ENCODE measurements at places on chromosomes 7 and 10.

DNA sequence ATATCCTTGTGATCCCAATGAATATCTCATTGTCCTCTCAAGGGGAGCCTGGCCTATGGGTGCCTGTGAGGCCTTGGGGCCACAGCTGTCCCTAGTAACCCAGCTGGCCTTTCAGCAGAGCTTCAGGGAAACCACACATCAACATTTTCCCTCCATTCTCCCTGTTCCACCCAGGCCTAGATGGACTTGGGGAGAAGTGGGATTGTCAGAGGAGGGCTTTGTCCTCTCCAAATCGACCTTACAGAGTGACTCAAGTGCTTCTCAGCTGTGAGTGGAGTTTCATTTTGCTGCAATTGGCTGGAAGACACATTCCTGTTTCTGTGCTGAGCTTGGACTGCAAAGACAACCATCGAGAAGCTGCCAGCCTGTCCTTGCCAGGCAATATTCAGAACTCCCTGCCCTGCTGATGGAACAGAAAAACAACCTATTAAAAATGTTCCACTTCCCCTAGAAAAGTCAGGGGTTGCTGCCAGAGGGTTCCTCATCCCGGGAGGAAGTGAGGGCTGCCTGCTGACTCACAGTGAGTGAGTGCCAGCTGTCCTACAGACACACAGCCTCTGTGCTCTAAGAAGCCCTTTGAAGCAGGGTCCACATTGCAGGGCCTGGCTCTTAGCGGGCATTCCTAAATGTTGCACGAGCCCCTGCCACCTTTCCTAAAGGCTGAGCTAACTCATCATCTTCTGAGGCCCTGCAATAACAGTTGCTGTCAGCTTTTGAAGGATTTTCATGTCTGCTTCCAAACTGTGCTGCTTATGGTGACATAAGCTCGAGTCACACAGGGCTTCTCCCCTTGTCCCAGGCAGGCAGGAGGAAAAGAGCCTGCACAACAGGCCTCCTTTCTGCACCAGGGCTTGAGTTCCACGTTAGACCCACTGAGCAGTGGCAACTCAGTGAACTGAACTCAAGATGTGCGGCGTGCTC lies 20.5 kb downstream of the STRA8 start:
- no peak for DNase-seq

DNA sequence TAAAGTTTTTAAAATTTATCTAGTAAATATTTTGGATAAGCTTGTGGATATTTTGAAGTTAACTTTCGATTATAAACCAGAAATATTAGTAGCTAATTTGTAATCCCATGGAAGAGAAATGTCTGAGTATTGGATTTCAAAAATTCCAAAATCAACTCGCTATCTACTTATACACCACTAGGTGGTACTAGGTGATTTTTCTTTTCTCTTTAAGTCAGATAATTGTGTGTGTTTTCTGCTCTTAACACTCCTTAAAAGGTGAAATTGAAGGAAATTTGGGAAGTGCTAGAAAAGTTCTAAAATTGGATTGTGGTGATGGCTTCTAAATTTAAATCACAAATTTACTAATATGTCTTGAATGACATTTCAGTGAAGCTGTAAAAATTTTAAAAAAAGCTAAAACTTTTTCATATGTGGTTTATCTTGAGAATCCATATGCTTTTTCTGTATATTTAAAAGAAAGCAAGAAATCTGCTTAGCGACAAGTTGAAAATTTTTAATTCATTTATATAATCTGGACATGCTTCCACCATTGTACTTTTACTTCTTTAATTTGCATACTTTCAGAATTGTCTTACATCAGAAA lies 90.2 kb downstream of the IPMK start:
- DNase-seq = no peak

- no peak for DNase-seq
Measured at GRCh38 chr10:61140765-61141392, 196.9 kb upstream of the RHOBTB1 start.

DNA sequence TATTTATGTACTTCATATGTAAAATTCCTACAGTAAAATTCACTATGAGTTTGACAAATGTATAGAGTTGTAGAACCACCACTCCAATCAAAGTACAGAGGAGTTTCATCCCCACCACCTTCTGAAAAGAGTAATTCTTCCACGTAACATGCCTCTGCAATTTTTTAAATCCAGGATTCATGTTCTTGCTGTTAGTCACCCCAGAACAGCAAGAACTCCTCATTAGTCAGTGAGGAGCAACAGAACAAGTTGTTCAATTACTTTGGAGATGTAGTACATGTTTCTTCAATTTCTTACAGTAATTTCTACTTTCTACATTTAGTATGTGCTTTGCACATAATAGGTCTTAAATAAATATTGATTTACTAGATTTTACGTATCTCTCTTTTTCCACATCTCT lies 248.1 kb downstream of the ABCA13 start:
- no peak for DNase-seq

GRCh38 chr7:137166363-137166762 lies 177.2 kb downstream of the PTN start:
- DNase-seq = no peak

- DNase-seq = no peak
Measured at GRCh38 chr10:77911535-77912123, 14.9 kb downstream of the DLG5 start.
